ENCODE measurements at places on chromosomes 3 and 15.

GRCh38 chr3:177041021-177041729 lies 156.1 kb downstream of the TBL1XR1 start:
- peak; percentile 71 for DNase-seq

- no peak for DNase-seq
These were observed 63.1 kb downstream of the ATP2B2 start for GRCh38 chr3:10442151-10442795.

DNA sequence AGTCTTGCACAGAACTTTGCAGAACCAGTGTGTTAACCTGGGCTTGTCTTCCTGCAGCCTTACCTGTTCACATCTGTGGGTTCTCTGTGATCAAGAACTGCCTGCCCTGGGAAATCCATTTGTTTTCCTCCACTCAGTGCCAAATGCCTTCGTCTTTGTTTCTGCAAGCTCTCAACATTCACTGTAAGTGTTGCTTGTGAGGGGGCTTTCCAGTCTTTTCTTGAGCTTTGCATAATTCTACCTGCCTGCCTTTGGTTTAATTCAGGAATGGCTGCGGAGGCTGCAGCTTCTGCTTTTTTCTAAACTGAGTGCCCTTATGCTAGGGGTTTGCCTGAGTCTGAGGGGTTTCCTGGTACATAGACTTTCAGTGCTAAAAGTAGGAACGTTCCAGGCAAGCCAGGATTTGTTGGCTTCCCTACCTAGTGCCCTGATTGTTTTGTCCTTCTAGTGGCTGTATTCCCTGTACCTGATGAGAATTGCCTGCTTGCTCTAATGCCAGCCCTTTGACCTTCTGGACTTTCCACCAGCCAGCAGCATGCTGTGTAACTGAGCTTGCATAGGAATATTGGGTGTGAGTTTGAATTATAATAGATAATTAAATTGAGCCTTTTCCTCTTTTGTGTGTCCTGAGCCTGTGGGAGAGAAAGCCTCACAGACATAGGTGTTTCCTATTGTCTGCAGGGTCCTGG lies 96.6 kb upstream of the CLSTN2 start:
- DNase-seq, result no peak

GRCh38 chr3:42514876-42515275 lies 12.4 kb downstream of the VIPR1 start:
- DNase-seq, result no peak

DNA sequence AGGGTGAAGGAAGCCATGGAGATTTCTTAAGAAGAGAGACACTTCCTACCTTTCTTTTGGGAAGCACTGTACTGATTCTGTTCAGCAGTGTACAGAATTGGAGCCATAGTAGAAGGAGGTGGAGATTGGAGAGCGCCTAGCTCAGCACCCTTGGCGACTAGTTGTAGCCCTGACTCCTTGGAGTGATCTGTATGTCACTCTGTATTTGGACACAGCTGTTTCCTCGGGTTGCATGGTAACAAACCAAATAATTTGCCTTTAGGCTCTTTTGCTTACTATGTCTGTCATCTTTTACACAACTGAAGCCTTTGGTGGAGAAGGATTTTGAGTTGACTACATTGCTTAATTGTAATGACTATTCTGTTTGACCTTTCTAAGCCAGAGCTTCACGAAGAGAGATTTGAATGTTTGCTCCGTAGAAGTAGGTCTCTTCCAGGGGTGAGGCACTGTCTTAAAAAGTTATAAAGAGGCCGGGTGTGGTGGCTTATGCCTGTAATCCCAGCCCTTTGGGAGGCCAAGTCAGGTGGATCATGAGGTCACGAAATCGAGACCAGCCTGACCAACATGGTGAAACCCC lies 77.1 kb downstream of the AKAP13 start:
- DNase-seq, result no peak

DNA sequence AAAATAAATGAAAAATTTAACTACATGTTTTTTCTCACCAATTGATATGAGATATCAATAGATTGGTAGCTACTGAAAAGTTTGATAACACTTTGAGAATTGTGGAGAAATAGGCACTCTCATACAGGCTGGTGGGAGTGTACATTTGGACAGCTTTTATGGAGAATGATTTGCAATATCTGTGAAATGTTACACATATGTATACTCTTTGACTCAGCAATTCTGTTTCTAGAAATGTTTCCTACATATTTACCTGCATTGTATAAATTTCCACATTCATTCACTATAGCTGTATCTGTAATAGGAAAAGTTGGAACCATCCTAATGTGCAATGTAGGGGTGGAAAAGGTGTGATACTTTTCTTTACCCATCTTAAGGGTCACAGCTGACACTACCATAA lies 1.9 kb upstream of the KIF23 start:
- DNase-seq, result no peak
